ENCODE measurements at places on chromosomes 12 and 14. TPM values are rescaled to one million over a fixed set of nuclear protein-coding genes. Genes with fewer than 3 reads are reported as not detected.

GRCh38 chr14:58191763-58192601, 8.0 kb upstream of the ACTR10 start:
- no peak for DNase-seq

GRCh38 chr12:52661668-52662067, 9.7 kb upstream of the KRT2 start:
- DNase-seq: no peak

DNA sequence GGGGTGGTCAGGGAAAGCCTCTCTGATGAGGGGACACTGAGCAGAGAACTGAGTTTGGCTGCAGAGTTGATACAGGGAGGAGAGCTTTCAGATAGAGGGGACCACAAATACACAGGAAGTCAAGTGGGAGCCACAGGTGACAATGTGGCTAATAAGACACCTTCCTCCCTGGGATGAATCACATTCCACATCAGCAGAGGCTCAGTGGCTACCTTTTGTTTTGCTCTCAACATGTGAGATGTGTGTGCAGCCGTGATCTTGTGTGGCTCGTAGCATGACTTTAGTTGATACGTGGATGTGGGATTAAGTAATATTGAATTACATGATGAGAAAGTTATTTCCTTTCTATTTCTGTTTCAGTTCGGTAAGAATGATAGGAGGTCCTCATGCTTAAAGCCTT, 7.5 kb downstream of the CRADD start:
- DNase-seq: no peak

DNA sequence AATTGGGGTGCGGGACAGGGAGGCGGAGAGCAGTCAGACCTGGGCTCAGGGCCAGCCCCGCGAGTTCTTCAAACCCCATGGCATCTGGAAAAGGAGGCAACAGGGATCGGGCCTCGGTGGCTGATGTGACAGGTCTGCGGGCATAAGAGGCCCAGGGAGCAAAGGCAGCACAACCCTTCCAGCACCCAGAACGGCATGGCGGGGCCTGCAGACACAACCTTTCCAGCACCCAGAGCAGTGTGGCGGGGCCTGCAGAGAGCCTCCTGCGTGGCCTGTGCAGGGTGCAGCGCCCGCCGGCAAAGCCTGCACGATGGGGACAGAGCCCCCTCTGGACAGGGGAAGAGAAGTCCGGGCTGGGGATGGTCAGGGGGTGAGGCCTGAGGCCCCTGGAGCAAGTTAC, 26.2 kb upstream of the TRAF3 start:
- no peak for DNase-seq

DNA sequence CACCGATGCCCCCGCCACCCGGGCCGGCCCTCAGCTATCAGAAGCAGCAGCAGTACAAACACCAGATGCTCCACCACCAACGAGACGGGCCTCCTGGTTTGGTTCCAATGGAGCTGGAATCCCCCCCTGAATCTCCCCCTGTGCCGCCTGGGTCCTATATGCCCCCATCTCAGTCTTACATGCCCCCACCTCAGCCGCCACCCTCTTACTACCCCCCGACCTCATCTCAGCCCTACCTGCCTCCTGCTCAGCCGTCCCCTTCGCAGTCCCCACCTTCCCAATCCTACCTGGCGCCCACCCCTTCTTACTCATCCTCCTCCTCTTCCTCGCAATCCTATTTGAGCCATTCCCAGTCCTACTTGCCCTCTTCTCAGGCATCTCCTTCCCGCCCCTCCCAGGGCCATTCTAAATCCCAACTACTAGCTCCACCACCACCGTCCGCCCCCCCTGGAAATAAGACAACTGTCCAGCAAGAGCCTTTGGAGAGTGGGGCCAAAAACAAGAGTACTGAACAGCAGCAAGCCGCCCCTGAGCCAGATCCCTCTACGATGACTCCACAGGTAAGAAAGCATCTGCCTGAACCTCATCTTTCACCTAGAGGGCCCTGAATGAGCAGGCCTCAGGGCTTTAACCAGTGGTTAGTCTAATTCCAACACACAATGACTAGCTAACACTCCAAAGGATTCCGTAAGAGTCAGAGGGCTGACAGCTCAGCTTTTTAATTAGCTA, 851 bp downstream of the YLPM1 start:
- no peak for DNase-seq

DNA sequence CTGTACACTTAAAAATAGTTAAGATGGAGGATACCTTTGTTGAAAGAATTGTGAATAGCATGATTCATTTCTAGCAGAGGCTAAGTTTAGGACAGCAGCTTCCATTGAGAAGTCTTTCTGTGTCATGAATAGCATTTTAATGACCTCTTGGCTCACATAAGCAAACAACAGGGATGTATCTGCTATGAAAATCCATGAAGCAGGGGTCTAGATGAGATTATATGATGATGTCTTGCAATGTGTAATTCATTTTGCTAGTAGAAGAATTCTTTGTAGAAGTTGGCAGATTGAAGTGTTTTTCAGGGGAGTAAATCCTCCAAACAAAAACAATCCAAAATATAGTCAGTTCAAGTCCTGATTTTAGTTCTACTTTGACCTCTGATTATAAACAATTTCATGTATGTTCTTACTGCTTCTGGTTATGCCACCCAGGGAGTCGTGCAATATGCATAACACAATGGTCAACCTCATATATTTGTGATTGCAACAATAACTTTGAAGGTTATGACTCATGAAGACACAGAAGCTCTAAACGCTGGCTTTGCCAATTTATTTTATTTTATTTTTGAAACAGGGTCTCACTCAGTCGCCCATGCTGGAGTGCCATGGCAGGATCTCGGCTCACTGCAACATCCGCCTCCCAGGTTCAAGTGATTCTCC, 6.9 kb upstream of the RD3L start:
- DNase-seq: no peak

Gene OAS1
- 0.56 TPM for total RNA-seq

GRCh38 chr14:57962325-57963035, 96.6 kb upstream of the SLC35F4 start:
- DNase-seq: peak; percentile 22

GRCh38 chr14:32678088-32678487, 260.6 kb upstream of the NPAS3 start:
- no peak for DNase-seq

DNA sequence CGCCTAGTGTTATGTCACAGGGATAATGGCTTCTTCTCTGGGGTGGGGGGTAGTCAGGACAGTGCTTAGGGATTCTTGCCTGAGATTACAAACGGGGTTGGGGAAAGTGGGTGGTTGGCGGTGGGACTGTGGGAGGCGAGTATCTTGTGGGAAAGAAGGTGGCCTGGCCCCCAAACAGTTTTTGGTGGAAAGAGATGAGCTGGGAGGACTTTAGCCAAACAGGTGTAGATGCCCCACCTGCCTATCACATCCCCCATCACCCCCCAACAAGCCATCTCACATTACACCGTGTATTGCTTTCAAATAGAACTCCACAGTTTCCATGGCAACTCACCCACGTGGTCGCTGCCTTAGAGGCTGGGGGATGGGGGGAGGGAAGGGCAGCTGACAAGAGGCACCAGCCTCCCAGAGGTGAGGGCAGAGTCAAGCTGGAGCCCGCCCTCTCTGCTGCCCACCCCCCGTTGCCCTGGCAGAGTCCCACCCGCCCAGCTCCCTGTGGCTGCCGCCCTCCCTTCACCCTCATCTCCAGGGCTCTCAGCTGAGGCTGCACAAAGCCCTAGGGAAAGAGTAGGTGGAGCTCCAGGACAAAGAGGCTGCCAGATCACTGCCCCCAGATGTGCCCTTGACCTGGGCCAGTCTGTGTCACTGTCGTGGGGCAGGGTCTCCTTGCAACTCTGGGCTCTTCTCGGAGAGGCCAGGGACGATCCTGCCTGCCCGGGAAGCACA, 98.3 kb downstream of the LRRC74A start:
- DNase-seq: peak; percentile 52

- DNase-seq: peak; percentile 57
These were observed 72.8 kb downstream of the GALNT4 start for GRCh38 chr12:89451841-89452251.

DNA sequence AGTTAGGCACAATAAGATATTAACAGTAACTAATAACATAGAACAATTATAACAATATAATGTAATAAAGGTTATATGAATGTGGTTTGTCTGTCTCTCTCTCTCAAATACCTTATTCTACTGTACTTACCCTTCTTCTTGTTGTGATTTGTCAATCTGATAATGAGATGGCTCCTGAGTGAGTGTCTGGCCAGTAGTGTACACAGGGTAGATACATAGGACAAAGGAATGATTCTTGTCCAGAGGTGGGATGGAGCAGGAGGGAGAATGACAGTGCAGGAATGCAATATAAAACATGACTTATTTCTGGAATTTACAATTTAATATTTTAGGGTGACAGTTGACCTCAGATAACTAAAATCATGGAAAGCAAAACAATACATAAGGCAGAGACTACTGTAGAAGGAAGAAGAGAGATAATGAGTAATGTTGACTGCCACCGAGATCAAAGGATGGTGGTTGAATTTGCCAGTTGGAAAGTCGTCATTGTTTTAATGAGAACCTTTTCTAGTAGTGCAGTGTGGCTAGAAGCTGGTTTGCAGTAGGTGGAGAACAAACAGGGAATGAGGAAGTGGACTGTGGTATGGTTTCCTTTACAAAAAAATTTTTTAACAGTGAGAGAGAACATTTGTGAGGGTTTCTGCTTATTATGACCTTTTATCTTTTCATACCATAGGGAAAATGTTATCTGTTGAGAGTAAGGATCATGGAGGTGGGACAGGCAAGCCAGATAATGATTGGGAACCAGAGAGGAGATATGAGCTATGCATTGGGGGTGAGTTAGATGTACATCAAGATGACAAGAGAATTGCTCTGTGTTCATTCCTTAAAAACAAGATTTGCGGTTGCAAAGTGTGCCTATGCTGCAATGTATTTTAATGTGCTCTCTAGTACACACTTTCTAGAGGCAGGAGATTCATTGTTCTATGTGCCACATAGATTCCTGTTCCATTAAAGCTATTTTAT, 458.3 kb downstream of the BTG1 start:
- no peak for DNase-seq

- DNase-seq: peak; percentile 90
These were observed at the start of gene TTC5 for GRCh38 chr14:20305265-20306078. Gene TTC5, minus strand, starts transcription at chr14:20305951. Its CDS starts 14 bp downstream, at chr14:20305937.

- DNase-seq: no peak
These were observed 4.7 kb downstream of the EXOC3L4 start for GRCh38 chr14:103099081-103099732.

DNA sequence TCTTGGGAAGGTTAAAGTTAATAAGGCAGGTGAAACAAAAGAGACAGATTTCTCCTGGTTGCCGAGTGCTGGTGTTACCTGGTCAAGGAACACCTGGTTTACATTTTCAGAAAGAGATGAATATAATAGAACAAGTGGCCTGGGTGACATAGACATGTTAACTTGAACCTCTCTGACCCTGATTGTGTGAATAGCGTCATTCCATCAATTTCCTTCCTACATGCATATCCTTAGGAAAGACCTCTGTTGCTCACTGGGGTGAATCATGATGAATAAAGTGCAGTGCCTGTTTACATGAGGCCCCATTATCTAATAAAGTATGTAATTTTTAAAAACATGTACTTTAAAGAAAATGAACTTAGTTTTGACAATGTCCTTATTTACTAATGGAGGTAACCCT, 1822.9 kb upstream of the FLRT2 start:
- no peak for DNase-seq

GRCh38 chr14:73386342-73386741, 72.0 kb downstream of the NUMB start:
- DNase-seq: no peak

Gene FGF6
- not detected for total RNA-seq

GRCh38 chr12:129901254-129901653, 2.6 kb downstream of the TMEM132D start:
- DNase-seq: no peak

DNA sequence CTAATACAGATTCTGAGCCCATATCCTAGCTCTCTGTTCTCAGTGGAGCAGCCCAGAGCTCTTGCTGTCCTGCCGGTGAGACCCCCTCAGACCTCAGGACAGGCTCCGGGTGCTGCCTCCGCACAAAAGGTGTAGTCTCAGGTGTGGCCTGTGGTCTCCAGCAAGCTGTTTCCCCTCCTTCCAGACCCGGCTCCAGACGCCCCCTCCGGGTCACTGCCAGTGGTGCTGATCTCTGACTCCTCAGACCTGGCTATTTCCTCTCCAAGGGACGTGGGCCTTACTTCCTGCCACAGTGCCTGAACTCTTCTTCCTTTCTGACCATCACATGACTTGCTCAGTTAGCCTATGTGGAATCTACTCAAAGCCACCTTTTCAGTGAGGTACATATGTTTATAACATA, 337.5 kb downstream of the GLT1D1 start:
- no peak for DNase-seq

DNA sequence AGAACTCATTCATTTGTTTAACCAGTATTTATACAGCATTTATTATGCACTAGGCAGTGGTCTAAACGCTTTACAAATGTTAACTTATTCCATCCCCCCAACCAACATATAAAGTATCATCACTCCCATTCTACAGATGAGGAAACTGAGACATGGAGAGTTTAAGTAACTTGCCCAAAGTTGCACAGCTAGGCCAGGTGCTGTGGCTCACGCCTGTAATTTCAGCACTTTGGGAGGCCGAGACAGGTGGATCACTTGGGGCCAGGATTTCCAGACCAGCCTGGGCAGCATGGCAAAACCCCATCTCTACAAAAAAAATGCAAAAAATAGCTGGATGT, 37.9 kb downstream of the ZFP36L1 start:
- DNase-seq: no peak

DNA sequence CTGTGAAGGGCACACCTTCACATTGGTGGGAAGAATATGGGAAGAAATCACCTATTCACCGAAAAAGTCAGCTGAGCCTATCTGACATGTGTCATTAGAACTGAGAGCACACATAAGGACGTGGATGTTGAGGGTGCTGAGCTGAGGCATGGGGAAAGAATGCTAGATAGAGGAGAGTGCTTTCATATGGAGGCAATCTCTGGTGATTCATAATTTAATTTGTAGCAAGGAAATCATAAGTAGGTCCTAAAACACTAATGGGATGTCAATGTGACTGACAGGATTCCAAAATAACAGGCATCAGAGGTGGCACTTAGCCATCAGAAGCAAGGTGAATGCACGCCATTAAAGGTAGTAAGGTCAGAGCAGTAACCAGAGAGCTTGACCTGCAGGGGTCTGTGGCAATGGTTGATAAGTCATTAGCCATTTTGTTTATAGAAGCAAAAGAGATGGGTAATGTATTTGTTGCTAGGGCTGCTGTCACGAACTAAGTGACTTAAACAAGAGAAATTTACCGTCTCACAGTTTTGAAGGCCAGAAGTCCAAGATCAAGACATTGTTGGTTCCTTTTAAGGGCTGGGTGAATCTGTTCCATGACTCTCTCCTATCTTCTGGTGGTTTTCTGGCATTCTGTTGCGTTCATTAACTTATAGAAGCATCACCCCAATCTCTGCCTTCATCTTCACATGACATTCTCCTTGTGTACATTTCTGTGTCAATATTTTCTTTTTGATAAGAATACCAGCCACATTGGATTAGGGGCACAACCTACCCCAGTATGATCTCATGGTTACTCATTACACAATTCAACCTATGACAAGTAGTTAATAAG, 69.3 kb downstream of the ANKS1B start:
- DNase-seq: no peak

Gene HNF1A
- not detected for total RNA-seq

Gene NRXN3
- total RNA-seq: 2.3 TPM

Gene TSPAN11
- total RNA-seq: 3.6 TPM

Gene KITLG
- total RNA-seq: 28.3 TPM

Gene PPM1H
- total RNA-seq: 71.8 TPM
